ENCODE measurements at places on chromosomes 2 and 18.

DNA sequence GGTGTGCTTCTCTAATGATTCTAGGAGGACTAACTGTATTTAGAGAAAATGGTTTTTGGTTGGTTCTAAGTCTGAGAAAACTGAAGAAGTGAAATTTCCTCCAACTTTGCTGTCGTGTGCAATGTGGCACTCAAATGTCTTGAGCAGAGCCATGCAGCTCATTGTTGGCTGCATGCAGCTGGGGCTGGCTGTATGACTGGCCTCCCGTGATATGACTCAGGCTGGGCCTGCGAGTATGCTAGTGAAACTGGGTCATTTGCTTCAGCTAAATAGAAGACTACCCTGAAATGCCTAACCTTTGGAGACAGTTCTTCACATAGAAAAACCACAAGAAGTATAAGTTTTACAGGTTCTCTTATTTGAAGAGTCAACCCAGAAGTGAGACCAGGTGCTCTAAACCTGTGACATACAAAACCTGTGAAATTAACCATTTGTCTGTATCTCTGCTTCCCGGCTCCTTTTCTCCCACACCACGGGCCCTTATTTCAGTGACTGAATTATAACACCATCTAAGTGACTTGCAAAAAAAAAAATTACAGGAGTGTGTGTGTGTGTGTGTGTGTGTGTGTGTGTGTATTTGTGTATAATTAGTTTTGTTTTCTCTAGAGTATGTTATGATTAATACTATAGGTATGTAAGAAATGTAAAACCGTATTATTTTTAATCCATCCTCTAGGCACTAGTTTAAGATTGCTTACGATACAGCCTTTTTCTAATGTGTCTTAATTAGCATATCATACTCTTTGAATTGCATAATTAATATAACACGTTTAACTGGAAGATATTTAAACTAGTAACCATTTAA lies 15.9 kb downstream of the POLI start:
- peak; percentile 5 for DNase-seq

GRCh38 chr2:42932271-42933151 lies 140.1 kb upstream of the HAAO start:
- no peak for DNase-seq

DNA sequence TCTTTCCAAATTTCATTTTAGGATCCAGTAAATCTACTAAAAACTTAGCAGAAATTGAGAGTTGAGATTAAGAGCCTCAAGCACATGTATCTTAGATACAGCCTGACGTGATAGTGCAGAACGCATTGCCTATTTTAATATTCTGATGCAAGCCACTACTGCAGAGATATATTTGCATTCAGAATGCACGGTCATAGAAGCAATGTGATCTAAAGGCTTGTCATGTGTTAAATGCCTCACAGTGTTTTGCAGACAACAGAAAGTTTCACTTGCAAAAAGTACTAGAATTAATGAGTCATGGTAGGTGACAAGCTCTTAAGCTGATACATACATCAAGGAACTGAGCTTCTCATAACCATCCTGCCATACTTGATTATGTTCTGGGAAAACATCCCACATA lies 886.7 kb upstream of the CHAC2 start:
- DNase-seq, result no peak

DNA sequence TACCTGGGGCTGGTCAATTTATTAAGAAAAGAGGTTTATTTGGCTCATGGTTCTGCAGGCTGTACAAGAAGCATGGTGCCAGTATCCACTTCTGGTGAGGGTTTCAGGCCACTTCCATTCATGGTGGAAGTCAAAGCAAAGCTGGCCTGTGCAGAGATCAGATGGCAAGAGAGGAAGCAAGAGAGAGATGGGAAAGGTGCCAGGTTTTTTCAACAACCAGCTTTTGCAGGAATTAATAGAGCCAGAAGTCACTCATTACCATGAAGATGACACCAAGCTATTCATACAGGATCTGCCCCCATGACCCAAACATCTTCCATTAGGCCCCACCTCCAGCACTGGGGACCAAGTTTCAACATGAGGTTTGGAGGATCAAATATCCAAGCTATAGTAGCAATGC lies 56.8 kb upstream of the ST3GAL5 start:
- no peak for DNase-seq

DNA sequence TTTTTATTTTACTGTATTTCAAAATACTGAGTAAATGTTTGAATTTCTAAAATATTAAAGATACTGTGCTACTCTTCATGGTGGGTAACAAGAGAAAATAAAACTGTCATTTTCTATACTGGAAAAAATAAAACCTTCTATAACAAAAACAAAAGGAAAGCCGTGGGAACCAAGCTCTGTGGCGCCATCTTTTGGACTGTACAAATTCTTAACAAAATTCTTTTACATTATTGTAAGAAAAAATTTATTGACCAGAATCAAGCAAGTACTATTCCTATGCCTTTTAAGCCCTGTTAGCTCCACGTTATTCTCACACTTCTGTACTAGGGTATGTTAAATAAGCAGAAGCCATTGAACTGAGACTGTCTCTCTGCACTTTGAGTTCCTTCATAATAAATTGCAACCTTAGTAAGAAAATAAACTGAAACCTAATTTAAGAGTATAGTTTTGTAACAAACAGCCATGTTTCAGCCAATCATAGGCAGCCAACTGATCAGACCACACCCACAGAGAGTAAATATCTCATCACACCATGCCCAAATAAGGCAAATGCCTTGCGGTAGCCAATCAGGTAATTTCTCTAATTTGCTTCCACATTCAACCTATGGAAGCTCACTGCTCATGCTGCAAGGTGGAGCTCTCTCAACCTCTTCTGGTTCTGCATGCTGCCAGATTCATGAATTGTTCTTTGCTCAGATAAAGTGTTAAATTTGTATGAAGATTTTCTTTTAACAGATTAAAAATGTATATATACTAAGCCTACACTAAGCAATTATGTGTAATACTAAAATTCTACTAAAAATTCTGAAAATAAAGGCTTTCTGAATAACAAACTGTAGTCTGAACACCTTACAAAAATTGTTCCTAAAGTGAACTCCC lies 42.2 kb downstream of the HIBCH start:
- DNase-seq, result peak; percentile 55

- DNase-seq, result no peak
These were observed 54.6 kb upstream of the TXNDC2 start for GRCh38 chr18:9831036-9831722.

- DNase-seq, result no peak
These were observed 1529.0 kb downstream of the LRP1B start for GRCh38 chr2:140601801-140602200.

DNA sequence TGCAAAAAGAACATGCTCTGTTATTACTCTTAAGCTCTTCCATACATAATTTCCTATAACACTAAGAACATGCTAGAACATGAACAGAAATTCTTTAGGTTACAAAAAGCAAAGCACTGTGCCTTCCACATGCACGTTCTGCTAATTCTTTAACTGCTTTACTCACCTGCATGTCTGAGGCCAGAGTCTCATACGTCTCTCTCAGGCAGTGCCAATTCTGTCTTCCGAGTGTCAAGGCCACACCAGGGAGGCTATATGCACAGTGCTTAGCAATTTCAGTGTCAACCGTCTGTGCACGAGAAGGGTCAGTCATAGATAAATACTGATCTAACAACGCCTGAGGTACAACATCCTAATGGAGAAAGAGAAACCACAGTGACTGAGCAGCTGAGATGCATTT lies 55.1 kb downstream of the PPP4R1 start:
- DNase-seq, result no peak

DNA sequence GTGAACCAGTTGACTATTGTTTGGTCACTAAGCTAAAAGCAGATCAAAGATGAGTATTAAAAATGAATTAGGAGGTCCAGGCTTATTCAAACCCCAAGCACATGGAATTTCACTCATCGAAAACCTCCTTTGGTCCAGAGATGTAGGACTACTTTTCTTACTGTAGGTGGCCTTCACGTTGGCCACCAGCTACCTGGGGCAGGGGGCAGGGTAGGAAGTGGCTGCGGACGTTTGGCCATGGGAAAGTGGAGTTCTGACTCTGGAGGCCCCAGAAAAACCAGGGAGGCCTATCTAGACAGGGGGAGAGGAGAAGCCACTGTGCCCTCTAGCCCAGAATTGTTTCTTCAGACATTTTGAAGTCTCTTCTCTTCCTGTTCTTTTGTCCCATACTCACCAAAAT lies 31.8 kb upstream of the CABLES1 start:
- DNase-seq, result no peak

GRCh38 chr2:158529379-158530259 lies 72.9 kb downstream of the PKP4 start:
- peak; percentile 29 for DNase-seq

- no peak for DNase-seq
These were observed 192.1 kb upstream of the CHST9 start for GRCh38 chr18:27377251-27377650.

DNA sequence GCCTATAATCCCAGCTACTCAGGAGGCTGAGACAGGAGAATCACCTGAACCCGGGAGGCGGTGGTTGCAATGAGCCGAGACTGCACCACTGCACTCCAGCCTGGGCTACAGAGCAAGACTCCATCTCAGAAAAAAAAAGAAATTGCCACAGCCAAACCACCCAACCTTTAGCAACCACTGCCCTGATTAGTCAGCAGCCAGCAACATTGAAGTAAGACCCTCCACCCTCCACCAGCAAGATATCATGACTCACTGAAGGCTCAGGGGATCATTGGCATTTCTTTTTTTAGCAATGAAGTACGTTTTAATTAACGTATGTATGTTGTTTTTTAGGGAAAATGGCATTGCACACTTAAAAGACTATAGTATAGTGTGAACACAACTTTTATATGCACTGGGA lies 349.1 kb upstream of the ACVR2A start:
- no peak for DNase-seq

DNA sequence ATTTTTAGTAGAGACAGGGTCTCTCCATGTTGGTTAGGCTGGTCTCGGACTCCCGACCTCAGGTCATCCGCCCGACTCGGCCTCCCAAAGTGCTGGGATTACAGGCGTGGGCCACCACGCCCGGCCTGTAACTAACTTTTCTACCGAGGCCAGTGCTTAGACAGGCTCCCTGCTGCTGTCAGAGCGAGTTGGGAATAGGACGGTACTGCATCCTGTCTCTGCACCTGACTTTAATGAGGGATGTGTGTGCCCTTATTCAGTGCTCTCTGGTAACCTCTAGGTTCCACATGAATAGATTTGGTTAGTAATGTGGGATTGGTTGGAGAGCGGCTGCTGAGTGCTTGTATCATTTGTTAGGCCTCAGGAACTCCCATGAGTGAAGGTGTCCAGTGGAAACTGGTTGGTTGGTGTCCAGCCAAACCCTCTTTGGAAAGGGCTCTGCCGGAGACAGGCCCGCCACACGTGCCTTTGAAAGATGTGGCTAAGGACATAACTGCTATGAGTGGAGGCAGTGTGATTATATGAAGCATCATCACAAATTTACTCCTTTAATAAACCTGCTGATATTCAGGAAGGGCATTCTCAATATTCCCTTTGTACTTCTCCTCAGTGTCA lies 36.6 kb downstream of the MYOM1 start:
- DNase-seq, result no peak

- DNase-seq, result no peak
These were observed 269.1 kb downstream of the TMX3 start for GRCh38 chr18:68445668-68446426.

GRCh38 chr2:52117299-52117698 lies 1085.4 kb upstream of the NRXN1 start:
- DNase-seq, result no peak

DNA sequence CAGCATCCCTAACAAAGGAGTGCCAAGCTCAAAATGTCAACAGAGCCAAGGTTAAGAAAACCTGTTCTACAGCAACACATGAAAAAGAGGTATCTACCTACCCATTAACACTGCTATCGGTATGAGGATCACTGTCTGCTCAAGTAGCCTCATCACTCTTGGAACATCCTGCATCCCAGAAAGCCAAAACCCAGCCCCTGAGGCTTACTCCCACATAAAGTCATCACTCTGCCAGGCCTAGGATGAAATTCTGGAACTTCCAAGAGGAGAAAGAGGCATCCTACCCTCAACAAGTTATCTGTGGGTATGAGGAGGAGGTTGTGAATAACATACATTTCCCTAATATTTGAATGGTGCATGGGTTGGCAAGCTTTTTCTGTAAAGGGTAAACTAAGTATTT lies 25.5 kb downstream of the CDH2 start:
- no peak for DNase-seq

DNA sequence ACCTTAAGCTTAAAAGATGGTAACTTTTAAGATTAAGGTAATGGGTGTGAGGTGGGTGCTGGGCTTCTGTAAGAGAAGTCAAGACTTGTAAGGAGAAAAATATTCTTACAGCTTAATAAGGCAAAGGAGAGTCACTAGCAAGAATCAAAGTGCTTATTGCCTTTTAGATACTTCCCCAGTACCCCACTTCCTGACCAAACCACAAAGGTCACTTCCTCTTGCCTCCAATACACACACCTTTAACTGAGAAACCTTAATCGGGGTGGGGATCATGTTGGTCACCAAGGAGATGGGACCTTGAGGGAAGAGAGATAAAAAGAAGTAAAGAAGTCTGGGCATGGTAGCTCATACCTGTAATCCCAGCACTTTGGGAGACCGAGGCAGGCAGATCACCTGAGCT lies 10.6 kb upstream of the ATG16L1 start:
- DNase-seq, result no peak

DNA sequence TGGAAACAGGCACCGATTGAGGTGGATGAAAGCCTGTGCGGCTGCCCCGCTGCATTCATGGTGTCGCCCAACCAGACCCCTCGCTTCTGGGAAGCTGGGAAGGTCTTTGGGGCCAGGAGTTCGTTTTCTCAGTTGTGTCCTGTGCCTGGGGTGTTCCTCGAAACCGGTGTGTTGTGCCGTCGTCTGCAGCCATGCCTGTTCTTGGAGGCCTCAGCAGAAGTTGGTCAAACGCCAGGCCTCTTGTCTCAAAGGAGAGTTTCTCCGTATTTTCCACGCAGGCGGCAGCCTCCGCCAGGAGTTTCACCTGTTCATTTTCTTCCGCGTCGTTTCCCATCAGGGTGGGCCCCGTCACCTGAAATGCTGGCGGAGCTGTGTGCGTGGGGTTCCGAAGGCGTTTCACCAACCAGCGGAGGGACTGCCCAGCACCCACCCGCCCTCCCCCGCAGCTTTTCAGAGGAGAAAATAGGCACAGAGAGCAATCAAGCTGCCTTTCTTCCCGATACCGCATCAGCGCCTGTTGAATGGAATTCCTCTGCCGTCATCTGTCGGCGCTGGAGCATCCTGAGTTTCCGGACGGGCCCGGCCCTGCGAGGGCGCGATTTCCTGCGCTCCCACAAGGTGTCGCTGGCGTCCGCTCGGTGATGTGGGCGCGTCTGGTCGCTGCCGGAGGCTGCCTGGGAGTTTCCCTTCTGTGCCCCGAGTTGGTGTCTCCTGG lies 17.0 kb upstream of the NFATC1 start:
- DNase-seq, result no peak

DNA sequence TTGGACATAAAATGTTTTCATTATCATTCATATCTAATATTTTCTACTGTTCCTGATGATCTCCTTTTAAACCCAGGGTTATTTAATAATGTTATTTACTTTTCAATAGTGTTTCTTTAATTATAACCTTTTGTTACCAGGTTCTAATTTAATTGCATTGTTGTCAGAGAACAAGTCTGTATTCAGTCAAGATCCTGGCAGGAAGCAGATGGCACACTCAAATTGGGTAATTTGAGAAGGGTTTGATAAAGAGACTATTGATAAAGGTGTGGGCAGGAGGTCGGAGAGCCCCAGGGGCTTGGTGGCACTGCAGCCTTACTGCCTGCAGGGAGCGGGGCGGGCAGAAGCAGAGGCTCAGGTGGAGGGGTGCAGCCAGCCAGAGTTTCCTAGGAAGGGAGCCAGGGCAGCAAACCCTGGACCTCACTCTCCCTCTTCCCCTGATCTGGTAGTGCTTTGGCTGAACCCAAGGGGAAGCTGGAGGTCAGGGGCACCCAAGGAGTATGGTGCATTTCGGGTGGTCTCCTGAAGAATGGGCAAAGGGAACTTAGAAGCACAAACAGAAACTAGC lies 2.3 kb upstream of the KIF1A start:
- no peak for DNase-seq

Data from SW 1271 (cell line).